ENCODE measurements at places on chromosomes 7 and 10.

DNA sequence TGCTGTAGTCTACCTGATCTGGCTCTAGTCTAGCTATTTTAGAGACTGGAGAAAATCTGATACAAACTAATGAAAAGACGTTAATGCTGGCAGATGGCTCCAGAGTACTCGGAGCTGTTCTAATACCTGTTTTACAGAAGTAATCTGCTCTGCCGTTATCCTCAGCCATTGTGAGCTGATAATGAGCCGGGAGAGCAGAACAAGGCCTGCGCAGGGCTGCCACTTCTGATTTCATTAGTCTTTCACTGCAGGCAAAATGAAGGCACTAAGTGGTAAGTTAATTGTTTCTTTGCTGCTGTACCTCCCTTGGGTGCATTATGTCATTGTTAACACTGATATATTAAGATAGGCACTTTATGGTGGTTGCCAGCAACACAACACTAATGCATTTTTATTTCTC, 456.4 kb upstream of the PFKP start:
- DNase-seq = no peak

GRCh38 chr10:130745251-130745650, 566.3 kb downstream of the TCERG1L start:
- no peak for DNase-seq

GRCh38 chr7:107172276-107173032, 3.7 kb downstream of the HBP1 start:
- DNase-seq = no peak

DNA sequence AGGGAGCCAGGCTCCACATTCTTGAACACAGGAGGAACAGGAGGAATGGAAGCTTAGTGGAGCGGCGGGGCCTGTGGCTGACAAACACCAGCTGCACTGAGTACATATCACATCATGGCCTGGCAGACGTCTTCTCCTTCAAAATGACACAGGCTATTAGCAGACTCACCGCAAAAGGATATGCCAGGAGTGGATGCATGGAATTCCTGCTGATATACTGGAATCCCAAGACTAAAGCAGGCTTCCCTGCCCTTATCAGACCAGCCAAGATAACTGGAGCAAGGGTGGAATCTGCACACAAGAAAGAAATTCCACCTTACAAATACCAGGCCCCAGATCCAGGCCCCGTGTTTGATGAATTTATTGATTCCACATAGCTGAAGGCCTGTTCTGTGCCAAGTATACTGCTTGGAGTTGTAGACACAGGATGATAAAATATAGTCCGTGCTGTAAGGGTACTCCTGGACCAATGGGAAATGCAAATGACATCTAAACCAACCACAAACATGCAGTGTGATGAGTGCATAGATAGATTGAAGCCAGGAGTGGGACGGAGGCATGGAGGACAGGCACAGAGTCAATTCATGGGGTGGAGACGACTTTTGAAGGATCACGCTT, 480.5 kb upstream of the ZMIZ1 start:
- no peak for DNase-seq

- no peak for DNase-seq
Observed at GRCh38 chr10:18260310-18260922, 120.2 kb downstream of the CACNB2 start.

- DNase-seq = no peak
Observed at GRCh38 chr10:68897336-68897741, 3.8 kb upstream of the DDX50 start.

- no peak for DNase-seq
Observed at GRCh38 chr10:128125416-128125943, 743 bp downstream of the MKI67 start.

DNA sequence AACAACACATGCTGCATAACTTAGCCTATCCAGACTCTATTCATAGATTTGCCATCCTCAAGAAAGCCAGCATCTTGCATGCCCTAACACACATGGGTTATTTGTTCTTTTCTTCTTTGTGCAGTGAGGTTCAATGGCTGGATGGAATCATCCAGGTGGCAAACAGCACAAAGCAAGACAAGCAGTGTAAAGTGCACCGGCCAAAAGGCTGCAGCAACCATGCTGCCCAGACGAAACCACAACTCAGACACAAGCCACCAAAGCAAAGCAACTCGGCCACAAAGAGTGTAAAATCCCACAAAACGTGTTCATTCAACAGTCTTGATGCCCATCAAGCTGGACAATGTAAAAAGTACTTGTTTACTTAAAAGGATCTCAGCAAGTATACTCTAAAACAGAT, 76.9 kb downstream of the PIP4K2A start:
- DNase-seq = no peak

DNA sequence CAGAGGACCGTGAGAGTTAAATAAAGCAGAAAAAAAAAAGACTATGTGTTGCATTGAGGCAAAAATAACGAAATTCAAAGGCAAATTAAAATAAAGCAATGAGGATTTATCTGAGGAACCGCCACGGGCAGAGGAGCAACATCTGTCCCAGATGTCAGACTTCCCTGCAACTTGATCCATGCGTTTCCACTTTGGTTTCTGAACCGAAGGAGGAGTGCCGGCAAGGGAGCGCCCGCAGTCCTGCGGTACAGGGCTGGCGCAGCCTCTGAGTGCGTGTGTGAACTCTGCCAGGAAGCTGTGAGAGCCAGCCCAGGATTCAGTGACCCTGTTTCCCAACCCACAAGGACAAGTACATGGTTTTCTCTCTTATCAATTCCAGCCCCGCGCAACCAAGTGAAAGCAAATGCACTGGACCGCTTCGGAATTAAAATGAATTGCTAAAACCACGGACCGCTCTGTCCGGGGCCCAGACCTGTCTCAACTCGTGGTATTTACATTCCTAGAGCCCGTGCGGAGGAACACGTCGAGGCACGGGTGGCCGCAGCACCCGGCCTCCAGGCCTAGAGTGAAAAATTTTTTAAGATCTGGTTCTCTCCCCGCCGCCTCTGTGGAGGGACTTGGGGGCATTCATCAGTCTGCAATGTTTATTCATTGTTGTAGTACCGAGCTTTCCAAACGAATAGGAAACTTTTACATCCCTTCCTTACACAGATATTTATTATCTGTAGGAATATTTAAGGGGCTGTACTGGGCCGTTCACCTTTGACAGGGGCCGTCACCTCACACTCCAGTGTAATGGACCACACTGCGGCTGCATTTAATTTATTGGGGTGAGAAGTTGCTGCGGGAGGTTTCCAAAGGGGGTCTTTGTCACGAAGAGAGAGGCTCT, 291.5 kb upstream of the NFE2L3 start:
- DNase-seq = no peak

DNA sequence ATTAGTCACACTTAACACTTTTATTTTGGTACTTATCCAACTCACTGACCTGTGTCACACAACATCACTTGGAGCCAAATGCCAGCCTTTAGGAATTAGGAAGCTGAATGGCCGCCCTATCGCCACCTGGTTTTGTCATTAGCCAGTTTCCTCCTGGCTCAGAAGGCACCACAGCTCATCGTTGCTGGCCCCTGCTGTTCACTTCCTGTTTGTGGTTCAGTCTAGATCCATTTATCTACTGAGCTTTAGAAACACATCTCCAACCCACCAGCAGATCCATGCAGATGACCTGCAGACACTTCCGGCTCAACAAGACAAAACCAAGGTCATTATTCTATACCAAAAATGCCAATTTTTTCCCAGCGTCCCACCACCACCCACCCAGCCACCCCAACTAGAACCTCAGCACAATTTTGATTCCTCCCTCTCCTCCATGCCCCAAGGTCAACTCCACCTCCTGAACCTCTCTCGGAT, 193.5 kb upstream of the NEBL start:
- DNase-seq = no peak

DNA sequence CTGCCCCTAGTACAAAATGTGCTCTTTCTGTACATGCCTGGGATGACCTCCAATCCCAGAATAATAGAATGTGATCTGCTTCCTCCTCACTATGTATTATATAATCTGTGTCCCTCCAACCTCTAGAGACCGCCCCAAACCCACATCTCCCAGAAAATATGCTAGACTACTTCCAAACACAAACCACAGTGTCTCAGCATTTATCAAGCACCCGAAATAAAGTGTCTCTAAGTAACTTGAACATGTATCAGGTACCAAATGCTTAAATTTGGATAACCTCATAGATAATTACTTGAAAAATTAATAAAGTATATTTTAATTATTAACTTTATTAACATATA, 16.1 kb downstream of the LYZL1 start:
- DNase-seq = no peak

GRCh38 chr10:5460468-5461202, 38.7 kb downstream of the CALML5 start:
- no peak for DNase-seq

DNA sequence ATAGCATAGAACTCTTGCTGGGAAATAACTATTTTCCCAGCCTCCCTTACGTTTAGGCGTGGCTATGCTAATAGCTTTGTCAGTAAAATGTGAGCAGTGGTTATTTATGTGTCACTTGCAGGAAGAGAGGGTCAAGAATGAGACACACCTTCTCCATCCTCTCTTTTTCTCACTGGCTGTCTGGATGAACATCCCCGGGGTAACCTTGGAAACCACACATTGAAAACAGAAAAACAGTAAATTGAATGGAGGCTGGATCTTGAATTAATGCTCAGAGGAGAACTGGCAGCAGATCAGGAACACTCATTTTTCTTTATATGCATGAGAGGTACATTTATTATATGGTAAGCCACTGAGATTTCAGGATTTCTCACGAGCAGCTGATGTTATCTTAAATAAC, 127.6 kb downstream of the DNAJB9 start:
- DNase-seq = no peak

- no peak for DNase-seq
Observed at GRCh38 chr10:14296065-14296709, 34.5 kb downstream of the FRMD4A start.

DNA sequence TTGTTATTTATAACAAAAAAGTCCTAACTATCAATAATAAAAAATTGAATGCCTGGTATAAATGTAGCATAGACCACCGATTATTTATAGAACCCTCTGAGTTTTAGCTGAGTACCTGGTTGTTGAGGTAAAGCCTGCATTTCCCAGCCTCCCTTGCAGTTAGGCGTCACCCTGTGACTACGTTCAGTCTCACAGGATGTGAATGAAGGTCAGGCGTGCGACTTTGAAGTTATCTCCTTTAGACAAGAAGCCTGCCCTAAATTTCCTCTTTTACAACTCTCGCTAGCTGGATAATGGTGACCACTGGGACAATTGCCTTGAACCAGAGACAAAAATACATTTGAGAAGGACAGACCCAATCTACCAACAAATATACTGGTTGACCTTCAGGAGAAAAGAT, 67.5 kb upstream of the TES start:
- DNase-seq = no peak

DNA sequence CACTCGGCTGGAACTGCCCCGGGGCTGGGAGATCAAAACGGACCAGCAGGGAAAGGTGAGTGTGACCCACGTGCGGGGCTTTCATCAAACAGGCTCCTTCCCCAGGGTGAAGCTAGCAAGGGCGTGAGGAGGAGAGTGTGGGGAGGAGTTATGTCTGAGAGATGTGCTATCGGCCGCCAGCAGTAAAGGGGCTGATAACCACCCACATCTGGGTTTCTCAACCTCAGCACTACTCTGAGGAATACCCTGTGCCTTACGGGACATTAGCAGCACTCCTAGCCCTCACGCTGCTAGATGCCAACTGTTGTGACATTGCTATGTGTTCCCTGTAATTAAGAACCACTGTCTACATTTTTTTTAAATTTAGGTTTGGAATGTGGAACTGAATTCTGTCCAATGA, 113.9 kb upstream of the STK17A start:
- DNase-seq = no peak

- no peak for DNase-seq
Observed at GRCh38 chr10:132708441-132708840, 77.5 kb downstream of the NKX6-2 start.

DNA sequence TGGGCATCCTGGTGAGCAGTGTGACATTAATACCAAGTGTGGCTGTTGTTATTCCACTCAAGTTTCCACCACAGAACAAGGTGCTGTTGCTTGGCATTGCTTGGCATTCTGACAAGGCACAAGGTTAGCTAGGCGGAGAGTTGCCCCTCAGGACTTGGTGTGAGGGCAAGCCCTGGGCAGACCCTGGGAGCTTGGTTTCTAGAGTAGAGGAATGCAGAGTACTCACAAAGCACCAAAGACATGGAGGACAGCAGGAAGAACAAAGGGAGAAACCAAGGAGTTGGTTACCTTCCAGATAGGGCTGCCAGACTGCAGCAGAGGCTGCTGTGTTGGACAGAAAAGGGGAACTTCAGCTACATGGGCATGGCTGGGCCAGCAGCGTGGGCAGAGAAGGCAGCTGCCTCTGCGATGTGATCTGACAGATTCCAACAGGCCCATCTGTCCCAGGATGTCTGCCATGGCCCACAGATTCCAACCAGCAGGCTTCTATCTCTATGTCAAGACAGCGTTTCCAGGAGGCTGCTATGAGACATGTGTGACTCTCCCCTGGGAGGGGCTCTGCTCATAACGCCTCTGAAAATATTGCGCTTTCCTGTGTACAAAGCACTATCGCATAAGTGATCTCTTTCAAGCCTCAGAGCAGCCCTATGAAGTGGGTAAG, 1.8 kb downstream of the GOLGA7B start:
- DNase-seq = no peak

DNA sequence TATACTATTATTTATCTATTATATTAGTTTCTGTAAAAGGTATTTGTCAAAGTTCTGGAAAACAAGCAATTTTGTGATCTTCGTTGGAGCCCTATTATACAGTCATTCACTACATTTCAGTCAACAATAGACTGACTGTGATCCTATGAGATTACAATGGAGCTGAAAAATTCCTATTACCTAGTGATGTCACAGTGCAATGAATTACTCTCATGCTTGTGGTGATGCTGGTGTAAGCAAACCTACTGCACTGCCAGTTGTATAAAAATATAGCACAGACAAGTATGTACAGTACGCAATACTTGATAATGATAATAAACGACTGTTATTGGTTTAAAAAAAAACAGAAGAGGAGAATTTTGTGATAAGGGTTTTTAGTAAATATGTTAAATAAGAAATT, 21.4 kb downstream of the OR6V1 start:
- DNase-seq = no peak

- no peak for DNase-seq
Observed at GRCh38 chr10:119495021-119495505, 47.5 kb downstream of the RGS10 start.

- DNase-seq = no peak
Observed at GRCh38 chr7:74023786-74024185, 4.2 kb upstream of the ELN start.

DNA sequence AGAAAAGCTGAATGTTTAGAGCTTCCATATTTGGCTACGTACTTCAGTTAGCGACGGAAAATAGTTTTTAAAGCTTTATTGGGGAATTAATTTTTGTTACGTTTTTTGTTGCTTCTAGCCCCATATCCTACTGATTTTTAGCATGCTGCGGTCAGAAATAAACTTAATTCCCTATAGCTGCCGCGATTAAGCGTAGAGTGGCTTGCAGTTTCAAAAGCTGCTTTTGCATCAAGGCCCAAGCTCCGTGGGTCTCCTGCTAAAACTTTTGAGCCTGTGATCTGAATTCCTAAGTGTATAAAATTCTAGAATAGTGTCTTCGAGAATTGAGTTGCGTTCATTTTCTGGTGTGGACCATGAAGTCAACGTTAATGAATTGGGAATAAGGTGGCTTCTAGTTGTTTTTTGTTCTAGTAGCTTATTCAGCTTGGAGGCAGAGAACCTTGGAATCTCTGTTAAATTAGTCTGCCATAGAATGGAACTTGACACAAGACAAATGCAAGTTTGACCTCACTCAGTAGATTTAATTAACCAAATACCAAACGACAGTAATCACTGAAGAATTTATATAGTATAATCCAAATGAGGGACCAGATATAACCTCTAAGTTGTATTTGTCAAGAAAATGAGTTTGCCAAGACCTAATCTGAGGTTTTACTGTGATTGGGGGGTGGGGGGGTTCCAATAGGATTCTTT, 977 bp downstream of the CALU start:
- DNase-seq = no peak

Data from stimulated activated CD8-positive, alpha-beta memory T cell treated with anti-CD3 and anti-CD28 coated beads, Interleukin-12 subunit alpha, Interleukin-12 subunit beta, amount 100 ng/mL, for 4 hours (primary cell).